Central memory CD8-positive, alpha-beta T cell (primary cell): ENCODE measurements at places on chromosomes 6 and 20.

DNA sequence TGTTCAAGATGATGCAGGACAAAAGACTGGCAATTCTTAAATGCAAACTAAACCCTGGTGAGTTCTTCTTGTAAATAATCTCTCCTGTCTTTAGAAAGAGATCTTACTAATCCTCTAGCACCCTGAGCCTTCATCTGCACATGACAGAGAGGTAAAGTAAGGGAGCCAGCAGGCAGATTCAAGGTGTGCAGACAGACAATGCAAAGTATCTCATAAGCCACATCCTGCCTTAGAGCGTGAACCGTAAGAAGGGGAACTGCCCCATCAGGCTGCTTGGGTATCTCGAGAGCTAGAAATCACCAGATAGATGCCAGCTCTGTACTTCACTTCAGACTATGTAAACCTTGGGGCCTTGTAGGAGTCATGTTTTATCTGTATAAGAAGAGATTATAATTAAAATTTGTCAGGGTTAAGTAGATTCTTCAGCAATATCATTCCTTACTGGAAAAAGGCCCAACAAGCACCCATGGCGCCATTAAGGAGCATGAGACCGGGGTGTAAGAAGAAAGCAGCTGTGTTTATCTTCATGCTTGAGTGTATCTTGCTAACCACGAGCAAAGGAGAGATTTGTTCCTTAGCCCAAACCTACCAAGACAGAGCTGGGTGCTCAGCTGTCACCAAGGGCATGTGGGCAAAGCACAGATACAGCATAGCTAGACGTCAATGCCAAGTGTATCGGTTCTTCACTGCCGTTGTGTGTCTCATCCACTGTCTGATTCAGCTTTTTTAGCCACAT is 24.4 kb downstream of the CNR1 start:
- no peak for DNase-seq

GRCh38 chr20:8304124-8304816 is 172.2 kb downstream of the PLCB1 start:
- no peak for DNase-seq

GRCh38 chr6:124990988-124991387 is 28.8 kb downstream of the RNF217 start:
- no peak for DNase-seq

DNA sequence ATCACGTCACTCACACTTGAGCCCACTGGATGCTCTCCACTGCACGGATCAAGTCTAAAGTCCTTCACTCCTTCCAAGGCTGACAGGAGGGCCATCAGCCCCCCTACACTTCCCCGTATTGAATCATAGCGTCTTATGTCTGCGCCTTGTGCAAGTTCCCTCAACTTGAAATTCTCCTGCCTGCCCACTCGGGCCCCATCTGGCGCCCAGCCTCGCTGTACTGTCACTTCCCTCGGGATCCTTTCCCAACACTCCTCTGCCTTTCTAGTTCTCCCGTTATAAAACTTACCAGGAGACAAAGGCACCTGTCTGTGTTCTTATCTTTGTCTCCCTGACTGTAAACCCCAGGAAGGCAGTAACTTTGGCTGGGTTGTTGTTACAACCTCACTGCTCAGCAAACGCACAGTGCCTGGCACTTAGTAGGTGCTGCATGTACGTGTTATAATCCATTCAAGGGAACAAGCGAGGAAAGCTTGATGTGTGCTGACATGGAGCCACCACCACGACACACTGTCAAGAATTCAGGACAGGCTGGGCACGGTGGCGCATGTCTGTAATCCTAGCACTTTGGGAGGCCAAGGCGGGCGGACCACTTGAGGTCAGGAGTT is 33.8 kb upstream of the ZFAND3 start:
- no peak for DNase-seq

GRCh38 chr20:31653561-31653960 is 15.8 kb downstream of the COX4I2 start:
- no peak for DNase-seq

DNA sequence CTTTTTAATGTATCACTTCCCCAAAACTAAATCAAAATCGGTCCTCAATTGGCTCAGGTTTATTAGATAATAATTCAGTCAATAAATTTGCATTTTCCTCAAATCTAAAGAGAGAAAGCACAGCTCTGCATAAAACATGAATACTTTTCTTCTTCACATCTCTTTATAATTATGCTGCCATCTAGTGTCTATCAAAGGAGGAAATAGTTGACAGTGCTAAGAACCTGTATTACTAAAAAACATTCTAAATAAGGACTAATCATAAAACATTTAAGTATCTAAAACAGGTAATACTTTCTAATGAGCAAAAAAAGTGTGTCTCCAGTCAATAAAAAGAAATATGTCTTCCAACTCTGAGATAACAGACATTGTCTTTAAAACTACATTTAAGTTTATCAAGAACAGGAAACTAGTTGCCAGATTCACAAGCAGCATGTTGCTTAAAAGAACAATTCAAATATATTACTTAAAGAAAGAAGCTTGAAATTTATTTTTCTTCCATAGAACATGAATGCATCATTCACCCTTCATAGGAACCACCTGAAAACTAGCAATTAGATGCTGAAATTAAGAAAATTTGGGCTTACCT is 56.5 kb upstream of the DST start:
- no peak for DNase-seq

DNA sequence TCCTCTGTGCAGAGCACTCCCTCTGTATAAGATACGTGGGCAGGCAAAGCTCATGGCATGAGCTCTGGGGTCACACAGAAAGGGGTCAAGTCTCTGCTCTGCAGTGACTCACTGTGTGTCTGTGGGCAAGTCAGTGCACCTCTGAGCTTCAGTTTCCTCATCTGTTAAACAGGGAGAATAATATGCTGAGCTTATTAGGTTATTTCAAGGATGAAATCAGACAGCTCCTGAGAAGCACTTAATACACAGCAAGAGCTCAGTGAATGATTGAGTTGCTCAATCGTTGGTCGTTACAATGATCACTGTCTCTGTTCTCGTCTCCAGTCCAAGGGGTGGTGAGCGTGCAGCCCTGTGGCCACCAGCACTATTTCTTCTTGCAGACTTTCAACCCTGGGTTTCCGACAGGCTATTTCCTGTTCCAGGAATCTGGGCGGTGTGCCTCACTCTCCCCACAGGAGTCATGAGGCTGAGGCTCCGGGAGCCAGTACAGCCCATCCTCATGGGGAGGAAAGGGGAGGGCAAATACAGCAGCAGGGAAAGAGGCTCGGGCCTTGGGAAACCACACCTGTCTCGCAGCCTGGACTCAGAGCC is 28.9 kb downstream of the KIAA1755 start:
- no peak for DNase-seq

GRCh38 chr6:106223300-106223930 is 102.1 kb downstream of the ATG5 start:
- DNase-seq, result peak; percentile 50
